ENCODE measurements at places on chromosomes 7 and 10.

DNA sequence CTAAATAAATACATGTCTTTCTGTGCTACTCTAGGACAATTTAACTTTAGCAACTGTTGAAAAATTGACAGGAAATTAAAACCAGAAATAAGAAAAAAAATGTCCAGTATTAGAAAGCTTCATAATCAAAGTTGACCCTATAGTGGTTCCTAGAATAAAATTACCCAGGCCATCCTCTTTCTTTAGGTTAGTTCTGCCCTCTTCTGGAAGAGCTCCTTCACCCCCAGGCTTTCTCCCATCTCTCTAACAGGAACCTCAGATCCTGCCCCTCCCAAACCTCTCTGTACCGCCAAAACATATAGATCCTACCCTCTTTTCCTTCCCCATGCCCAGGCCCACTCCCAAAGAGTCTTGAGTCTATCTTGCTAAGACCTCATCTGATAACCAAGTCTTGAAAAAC is 159.4 kb upstream of the CDK1 start:
- DNase-seq, result no peak

DNA sequence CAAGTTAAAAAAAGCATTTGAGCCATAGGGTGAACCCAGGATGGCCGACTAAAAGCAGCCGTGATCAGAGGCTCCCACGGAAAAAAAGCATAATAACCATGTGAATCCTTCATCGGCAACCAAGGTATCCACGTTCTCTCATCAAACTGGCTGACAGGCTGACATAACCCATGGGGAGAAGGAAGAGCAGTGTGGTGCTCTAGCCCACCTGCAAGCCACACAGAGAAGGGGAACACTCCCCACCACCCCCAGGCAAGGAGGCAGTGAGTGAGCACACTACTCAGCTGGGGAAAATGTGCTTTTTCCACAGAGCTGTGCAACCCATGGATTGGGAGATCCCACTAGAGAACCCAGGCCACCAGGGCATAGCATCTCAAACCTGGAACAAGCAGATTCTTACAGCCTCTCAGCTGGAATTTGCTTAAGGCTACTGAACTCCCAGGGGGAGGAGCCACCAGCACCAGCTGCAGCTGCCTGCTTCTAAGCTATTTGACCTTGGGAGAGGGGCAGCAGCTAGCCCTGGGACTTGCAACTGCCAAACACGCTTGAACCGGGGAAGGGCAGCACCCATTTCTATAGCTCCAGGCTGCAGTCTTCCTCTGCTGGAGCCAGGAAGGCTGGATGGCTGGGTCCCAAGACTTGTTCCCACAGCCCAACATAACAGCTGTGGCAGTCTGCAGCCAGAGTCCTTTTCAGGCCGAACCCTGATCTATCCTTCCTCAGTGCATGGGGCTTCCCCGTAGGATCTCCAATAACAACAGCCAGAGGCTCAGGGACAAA is 178.2 kb upstream of the NRG3 start:
- no peak for DNase-seq

GRCh38 chr10:116961406-116962251 is 43.4 kb downstream of the SHTN1 start:
- no peak for DNase-seq

- DNase-seq, result peak; percentile 94
Measured at GRCh38 chr10:50550291-50550839, 73.4 kb downstream of the SGMS1 start.

- DNase-seq, result no peak
Measured at GRCh38 chr7:44973610-44974401, 5.0 kb downstream of the MYO1G start.

DNA sequence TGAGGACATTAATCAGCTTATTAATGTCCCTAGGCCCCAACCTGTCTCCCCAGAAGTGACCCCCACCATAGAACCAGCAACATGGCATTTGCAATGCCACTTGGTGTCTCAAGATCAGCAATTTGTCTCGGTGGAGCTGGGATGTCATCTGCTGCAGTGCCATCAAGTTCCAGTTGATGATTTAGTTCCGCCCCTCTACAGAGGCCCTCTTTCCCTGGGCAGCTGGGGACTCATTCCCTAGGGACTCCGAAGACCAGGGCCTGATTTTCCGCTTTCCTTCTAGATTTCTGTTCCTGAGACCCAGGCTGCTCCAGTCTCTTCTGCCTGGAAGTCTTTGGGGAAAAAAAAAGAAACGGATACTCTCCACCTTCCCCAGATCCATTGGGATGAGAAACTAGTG is 122.5 kb upstream of the NANOS1 start:
- no peak for DNase-seq

DNA sequence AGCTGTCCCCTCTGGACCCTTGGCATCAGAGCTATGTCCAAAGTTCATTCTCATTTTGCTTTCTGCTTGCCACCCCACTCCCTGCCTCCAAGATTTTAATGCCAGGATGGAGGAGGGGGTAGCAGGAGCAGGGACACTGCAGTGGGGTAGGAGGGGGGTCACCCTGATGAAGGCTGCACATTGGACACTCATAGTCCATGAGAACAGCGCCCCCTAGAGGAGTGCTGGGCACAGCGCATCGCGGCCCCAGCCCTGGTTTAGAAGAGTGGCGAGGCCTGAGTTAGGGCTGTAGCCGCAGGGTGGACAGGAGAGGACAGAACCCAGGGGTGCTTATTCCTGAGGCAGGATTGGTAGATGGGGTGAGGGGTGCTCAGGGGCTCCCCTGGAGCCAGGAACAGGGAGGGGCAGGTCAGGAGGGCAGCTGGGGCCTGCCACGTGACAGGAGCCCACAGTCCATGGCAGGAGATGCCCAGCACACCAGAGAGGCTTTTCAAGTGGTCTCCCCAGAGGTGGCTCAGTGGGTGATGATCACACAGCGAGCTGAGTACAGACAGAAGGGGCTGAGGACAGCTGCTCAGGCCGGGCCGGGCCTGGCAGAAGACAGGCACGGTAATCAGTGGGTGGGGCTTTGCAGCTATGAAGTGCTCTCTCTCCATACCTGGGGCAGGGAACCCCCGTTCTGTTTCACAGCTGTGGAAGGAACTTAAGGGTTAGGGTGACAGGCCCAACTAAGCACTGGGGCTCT is 71.4 kb downstream of the NEURL1 start:
- no peak for DNase-seq

DNA sequence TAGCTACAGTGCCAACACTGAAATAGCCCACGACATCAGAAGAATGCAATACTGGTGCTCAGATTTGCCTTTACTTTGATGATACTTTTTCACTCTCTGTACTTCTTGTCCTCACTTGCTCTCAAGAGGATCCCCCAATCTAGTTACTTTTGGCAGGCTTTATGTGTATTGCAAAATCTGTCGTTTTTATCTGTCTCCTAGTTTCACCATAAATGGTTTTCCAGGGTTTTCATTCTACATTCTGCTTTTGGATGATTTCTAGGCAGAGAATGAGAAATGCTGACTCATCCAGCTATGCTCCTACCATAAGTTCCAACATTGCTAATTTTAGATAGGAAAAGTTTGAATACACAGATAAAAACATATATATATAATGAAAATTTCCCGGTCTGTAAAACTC is 659.5 kb upstream of the NRG3 start:
- DNase-seq, result peak; percentile 12

- DNase-seq, result no peak
Measured at GRCh38 chr7:37357637-37357996, 91.0 kb downstream of the ELMO1 start.

- DNase-seq, result no peak
Measured at GRCh38 chr7:45068236-45069023, 20.3 kb downstream of the NACAD start.

DNA sequence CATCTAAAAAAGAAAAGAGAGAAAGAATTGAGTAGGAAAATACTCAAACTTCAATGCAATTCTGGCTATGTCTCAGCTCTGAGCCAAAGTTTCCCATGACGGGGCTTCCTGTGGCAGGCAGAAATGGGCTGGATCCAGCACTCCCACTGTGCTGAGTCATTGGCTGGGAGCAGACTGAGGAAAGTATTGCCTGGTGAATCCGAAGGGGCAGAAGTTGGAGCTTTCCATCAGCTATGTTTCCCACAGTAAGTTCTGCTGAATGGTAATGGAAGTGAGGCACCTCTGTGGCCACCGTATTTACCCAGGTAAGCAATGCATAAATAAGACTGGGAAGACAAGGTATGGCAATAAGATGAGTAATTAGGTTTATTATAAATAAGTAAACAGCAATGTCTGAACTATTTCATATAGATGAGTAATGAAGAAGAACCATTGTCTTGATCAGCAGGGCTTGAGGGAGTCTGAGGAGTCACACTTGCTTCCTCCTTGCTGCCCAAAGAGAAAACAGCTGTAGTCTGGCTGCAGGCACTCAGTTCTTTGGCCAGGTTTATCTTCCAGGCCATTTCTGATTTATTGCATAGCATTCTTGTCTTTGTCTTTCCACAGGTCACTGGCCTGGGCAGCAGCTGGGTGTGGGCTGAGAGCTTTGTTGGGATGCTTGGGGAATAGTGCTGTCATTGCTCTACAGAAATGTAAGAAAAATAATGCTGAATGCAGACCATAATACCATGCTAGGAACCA is 255.3 kb downstream of the DNAJB9 start:
- DNase-seq, result no peak

DNA sequence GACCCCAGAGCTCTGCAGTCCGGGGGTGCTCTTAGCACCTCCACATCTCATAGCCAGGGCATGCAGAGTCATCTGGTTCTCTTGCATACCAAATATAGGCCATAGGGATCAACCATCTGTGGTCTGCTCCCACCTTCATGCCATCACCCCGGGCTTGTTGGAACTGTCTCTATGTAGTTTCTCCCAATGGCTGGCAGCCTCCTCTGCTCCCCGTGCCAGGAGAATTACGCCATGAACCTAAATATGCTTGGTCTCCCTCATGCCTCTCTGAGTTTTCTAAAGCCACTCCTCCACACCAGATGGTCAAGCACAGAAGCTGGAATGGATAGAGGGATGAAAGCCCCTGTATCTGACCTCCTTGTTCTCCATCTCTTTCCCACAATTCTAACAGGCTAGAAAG is 302.6 kb upstream of the MYO3A start:
- DNase-seq, result peak; percentile 15

- DNase-seq, result no peak
Measured at GRCh38 chr7:137165241-137165640, 178.3 kb downstream of the PTN start.

DNA sequence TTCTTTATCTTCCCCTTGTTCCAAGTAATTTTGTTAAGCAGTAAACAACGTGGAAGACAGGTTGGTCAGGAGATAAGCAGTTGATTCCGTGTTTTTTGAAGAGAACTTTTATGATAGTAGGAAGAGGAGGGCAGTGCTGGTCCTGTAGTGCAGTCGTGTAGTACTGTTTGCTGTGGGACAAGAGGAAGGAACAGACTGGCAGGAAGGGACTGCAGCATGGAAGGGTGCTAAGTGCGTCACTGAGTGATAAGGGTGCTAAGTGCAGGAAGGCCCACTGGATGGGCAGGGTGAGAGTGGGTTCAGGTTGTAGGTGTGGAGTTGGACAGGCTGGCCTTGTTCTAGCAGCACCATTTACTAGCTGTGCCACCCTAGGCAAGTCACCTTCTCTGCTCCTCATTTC is 125.0 kb downstream of the SDK1 start:
- DNase-seq, result no peak

GRCh38 chr10:103501186-103501585 is 7.7 kb downstream of the NEURL1 start:
- no peak for DNase-seq

- peak; percentile 9 for DNase-seq
Measured at GRCh38 chr10:121830101-121830500, 97.7 kb downstream of the ATE1 start.

GRCh38 chr7:117087639-117088396 is 134.5 kb downstream of the ST7 start:
- DNase-seq, result no peak

DNA sequence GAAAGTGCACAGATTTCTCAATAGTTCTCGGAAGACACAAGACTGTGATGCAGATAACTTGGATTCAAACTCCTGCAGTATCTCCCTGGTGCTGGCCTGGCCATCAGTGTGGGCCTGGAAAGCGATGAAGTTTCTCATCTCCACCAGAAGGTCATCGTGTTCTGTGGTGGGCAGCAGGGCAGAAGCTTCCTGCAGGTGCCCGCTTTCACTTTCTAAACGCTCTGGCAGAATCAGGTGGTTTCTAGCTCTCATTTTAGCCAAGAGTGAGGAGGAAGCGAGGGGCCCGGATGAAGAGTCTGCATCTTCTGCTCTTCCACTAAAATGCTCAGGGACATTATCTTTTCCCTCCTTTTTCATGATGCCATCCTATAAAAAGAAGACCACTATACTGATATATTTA is 63.0 kb upstream of the DRGX start:
- peak; percentile 58 for DNase-seq

DNA sequence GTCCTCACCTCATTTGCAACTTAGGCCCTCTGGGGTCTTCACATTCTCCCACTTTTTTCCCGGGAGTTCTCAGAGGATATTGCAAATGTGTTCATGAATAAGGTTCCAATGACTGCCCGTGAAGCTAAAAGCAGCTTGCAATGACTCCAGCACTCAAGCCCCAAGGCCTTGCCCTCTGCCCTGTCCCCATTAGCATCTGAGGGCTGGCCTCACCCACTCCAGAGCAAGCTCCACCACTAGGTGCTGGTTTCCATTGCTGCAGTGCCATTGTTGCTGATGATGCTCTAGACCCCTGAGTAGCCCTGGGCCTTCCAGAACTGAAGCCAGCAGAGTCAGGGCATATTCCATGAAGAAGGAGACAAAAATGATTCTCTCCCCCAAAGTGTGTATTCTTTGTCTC is 236.8 kb downstream of the DYNC1I1 start:
- DNase-seq, result no peak

GRCh38 chr7:17448479-17449423 is 150.3 kb downstream of the AHR start:
- DNase-seq, result no peak

DNA sequence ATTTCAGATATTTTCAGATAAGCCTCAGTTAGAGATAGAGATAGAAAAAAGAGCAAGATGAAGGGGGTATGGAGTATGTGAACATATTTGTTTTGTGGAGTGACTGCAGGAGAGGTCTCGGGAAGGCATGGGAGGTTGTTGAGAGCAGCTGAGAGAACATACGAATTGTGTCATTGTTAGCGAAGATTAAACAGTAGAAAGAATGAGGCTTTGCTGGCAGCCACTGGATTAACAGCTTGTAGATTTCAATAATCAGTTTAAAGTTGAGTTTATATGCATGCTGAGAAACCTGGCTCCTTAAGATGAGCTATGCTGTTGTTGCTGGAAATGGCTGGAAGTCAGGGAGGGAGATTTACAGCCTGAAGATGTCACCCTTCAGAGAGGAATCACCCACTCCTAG is 100.9 kb upstream of the SORCS3 start:
- DNase-seq, result no peak
